ENCODE measurements at places on chromosomes 13 and 19.
A peak's percentile ranks its signal among the peaks of the same experiment; 100 is the strongest.

GRCh38 chr13:85853901-85854663, 54.9 kb upstream of the SLITRK6 start:
- DNase-seq = no peak

GRCh38 chr19:3365836-3366752, at the start of gene NFIC:
TSS of gene NFIC (plus strand) at chr19:3366583. CDS start at chr19:3366637, 54 bp downstream.
- DNase-seq = peak; percentile 53

GRCh38 chr13:99978799-99979452, 2.7 kb upstream of the ZIC2 start:
- no peak for DNase-seq

DNA sequence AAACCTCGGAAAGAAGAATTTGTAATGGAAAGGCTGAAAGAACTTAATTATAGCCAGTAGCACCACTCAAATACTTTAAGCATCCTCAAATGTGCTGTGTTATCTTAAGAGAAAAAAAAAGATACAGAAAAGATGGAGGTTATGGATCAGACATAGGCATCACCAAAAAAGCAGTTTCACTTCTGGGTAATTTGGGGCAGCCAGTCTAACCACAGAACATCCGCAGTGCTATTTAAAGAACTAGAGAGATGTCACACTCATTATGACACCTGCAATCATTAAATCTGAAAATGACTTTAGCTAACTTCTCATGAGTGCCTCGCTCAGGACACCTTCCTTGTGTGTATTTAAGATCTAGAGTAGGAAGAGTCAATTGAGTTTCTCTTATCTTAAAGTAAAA, 211.8 kb downstream of the RBM26 start:
- no peak for DNase-seq

- no peak for DNase-seq
Observed at GRCh38 chr13:40547591-40548315, 118.7 kb downstream of the FOXO1 start.

- no peak for DNase-seq
Observed at GRCh38 chr19:38392707-38393308, 4.3 kb downstream of the SPRED3 start.

GRCh38 chr13:96968027-96968426, 26.2 kb downstream of the OXGR1 start:
- DNase-seq = no peak

GRCh38 chr13:74705438-74705837, 571.2 kb upstream of the KLF12 start:
- DNase-seq = no peak

DNA sequence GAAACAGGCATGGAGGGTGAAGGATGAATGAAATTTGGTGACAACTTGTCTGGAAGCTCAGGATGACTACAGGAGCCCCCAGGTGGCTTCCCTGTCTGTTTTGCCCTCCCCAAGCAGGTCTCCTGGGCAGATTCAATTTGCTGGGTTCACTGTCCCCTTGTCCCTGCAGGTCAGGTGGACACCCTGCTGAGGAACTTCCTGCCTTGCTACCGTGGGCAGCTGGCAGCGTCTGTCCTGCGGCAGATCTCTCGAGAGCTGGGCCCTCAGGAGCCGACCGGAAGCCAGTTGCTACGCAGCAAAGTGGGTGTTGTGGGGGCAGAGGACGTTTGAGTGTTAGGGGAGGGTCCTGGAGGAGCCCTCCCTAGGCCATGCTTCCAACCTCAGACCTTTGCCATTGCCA, 19.1 kb downstream of the PGLS start:
- DNase-seq = no peak

GRCh38 chr13:43872181-43872580, 7.4 kb downstream of the CCDC122 start:
- no peak for DNase-seq

- DNase-seq = no peak
Observed at GRCh38 chr19:30662211-30662861, 290.2 kb downstream of the ZNF536 start.

- no peak for DNase-seq
Observed at GRCh38 chr19:51282335-51282734, 29.1 kb upstream of the IGLON5 start.

GRCh38 chr19:11447347-11448262, 12.2 kb downstream of the PRKCSH start:
- DNase-seq = no peak

DNA sequence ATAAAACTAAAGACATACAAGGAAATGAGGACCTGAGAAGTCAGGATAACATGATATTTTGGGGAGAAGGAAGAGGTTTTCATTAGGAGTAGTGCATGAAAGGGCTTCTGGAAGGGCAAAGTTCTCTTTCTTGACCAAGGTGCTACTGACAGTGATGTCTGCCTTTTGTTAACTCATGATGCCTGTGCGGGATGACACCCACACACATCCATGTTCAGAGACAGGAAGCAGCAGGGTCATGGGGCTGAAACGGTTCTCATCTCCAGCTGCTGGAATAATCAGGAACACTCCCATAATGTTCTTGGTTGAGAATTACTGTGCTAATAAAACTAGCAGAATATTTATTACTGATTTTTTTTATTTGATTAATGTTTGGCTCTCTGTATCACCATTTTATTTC, 29.1 kb downstream of the KCNC3 start:
- no peak for DNase-seq

DNA sequence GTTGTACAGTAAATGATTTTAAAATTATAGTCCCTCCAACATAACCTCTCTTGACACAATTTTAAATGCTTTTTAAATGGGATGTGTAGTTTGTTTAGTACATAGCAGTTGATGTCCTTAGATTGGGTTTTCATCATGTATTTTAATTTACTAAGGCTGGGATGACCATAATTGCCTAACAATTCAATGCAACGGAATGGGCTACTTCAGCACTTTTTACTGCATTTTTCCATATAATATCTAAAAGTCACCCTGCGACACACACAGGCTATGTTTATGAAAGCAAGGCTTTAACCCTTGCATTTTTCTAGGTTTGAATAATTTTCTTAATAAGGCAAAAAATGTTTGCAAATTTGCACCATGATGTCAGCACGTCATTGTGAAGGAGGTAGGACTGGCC, 321.0 kb downstream of the DLEU7 start:
- DNase-seq = no peak

DNA sequence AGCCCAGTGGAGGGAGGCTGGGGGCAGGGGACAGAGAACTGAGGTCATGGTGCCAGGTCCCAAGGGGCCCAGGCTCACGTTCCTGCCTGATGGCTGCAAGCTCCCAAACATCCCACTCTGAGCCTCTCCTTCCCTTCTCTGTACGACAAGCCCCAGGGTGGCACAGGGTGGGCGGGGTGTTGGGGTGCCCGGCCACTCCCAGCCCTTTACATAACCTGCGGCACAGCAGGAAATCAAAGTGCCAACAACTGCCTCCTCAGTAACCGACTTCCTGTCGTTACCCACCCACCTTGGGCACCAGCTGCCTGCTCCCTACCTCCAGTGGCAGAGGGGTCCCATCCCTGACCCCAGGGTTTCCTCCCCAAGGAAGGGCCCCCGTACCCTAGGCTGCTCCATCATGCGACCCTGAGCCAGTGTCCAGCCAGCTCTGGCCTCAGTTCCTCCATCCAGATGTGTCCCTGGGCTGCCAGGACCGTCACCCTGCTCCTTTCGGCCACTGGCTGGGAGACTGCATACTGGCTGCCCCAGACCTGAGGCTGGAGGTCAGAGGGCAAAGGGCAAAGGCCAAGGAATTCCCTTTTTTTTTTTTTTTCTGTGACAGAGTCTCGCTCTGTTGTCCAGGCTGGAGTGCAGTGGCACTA, 27.7 kb upstream of the NFIC start:
- peak; percentile 44 for DNase-seq

DNA sequence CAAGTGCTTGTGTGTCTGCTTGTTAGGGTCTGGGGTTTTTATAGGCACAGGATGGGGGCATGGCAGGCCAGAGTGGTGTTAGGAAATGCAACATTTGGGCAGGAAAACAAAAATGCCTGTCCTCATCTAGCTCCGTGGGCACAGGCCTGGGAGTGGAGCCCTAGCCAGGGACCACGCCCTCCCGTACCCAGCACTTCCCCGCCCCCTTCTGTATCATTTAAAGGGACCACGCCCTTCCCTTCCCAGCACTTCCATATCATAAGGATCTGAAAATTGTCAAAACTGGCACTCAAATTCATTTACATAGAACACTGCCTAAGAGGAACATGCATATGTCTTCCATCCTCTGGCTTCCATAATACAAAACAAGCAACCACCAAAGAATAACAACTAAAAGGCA, 185.8 kb downstream of the B3GLCT start:
- DNase-seq = no peak

- DNase-seq = no peak
Observed at GRCh38 chr19:14370169-14370939, 10.9 kb upstream of the ADGRE5 start.

GRCh38 chr13:110501188-110501587, 60.3 kb downstream of the RAB20 start:
- DNase-seq = no peak

GRCh38 chr13:46831588-46832194, 34.7 kb upstream of the ESD start:
- DNase-seq = no peak

DNA sequence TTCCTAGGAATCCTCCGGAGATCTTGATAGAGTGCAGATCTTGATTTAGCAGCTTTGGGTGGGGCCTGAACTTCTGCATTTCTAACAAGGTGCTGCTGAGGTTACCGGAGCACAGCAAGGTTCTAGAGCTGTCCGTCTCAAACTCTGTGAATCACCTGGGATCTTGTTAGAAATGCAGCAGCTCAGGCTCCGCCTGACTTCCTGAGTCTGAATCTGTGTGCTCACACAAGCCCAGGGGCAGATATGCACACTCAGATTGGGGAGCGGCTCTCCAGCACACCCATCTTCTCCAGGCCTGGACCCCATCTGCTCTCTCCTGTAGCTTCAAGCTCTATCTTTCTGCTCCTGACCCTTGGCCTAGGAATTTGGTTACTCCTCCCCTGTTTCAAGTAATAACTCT, 3.5 kb upstream of the TEX26 start:
- DNase-seq = no peak

- no peak for DNase-seq
Observed at GRCh38 chr13:110937511-110938285, 22.8 kb upstream of the ANKRD10 start.

DNA sequence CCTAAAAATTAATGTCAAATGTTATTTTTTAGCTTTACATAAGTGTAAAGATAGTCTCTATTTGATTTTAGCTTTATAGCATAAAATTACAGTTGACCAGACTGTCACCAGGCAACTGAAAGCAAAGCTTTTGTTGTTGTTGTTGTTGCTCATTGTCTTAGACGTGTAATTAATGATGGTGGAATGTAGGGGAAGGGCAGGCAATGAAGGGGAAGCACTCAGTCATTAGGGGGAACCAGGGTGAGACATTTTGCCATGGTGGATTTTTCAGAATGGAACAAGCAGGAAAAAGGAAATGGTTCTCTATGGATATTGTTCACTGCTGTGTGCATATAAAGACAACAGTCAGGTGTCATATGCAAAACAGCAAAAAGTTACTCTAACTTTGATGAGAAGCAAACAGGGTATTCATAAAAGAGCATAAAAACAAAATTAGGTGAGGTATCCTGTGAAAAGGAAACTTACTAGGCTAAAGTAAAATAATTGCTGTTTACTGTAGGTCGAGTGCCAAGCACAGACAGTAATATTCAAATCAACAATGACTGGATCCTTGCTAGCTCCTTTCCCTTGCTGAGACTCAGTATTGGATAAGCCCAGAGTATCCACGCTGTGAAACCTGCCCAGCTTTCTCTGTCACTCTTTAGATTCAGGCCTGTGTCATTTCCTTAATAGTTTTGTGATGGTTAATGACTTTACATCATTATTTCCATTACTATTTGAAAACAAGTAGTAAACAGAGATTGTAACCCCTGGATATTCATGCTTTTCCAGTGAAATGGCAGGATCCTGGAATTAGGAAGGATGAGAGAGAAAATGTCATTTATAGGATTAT, 110.5 kb downstream of the LRCH1 start:
- no peak for DNase-seq

- no peak for DNase-seq
Observed at GRCh38 chr13:99362362-99362761, 55.2 kb upstream of the GPR183 start.

- DNase-seq = no peak
Observed at GRCh38 chr13:59780058-59780457, 383.7 kb downstream of the DIAPH3 start.

DNA sequence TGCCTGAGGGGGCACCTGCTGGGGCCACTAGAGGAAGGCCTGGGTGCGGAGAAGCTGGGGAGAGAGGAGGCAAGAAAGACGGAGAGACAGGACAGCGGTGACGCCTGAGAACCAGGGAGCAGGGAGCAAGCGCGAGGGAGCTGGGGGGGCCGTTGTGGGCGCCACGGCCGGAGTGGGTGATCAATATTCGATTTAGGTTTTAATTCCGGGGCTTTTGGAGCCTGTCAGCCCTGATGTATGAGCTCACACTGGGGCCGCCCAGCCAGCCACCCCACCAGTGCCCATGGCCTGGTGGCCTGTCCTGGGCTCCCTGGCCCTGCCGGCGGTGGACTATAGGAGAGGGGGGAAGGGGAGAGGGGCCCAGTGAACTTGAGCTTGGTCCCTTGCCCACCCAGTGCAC, 8.7 kb upstream of the ERFL start:
- DNase-seq = no peak

GRCh38 chr19:39082745-39083598, 1.2 kb upstream of the ACP7 start:
- DNase-seq = no peak

Data from GF-D8 (cell line).